KG1 (cell line): ENCODE measurements at places on chromosomes 7 and 10.

DNA sequence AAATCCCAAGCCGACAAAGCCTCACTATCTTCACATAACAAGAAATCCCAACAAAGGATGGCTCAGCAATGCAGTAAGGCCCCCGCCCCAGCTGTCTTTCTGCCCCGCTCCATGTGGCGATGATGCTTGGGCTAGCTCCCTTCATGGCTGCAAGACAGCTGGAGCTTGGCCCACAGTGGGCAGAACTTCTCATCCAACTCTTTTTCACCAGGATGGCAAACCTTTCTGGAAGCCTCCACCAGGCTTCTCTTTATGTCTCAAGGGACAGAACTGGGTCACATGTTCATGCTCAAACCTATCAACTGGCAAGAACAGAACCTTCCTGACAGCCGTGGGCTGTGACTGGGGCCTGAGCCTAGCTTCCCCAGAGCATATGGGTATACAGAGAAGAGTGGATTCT is 260.5 kb upstream of the MKLN1 start:
- no peak for DNase-seq

DNA sequence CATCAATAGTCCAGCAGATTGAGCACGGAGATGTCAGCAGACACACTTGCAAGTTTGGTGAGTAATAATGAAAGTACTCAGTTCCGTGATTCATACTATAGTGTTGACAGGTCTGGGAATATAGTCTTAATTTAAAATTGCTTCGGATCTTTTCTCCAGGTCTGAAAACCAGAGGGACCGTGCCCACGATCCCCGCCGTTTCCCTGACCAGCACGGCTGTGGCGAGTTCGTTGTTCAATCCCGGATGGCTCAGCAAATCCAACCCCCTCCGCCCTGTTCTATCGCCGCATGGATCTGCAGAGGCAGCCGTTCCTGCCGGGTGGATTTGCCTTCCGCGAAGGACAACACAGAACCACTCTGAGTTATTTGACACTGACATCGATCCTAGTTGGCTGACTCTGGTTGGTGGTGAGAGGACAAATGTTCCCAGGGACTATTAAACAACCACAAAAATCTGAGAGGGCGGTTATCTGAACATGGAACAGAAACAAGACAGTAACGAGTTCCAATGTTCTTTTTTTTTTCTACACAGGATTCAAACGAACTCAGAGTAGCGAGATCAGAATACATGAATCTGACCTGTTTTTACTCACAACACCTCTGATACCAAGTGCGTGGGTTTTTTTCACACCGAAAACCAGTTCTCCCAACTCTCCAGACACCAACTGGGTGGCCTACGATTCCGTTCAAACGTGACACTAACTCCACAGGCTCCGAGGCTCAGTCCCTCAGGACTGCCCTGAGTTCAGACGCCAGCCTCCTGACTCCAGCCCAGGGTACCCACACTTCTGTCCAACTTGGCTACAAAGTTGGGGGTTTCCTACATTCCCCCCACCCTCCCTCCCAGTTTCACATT is 52.7 kb downstream of the RBM17 start:
- DNase-seq = no peak

- no peak for DNase-seq
These were observed 7.6 kb downstream of the CYP26A1 start for GRCh38 chr10:93081318-93081717.

GRCh38 chr10:76440426-76440825 is 1009.0 kb downstream of the LRMDA start:
- DNase-seq = no peak

- no peak for DNase-seq
These were observed 6.3 kb upstream of the PIP4K2A start for GRCh38 chr10:22720667-22721066.

GRCh38 chr7:152574892-152575548 is 100.9 kb downstream of the XRCC2 start:
- DNase-seq = no peak

DNA sequence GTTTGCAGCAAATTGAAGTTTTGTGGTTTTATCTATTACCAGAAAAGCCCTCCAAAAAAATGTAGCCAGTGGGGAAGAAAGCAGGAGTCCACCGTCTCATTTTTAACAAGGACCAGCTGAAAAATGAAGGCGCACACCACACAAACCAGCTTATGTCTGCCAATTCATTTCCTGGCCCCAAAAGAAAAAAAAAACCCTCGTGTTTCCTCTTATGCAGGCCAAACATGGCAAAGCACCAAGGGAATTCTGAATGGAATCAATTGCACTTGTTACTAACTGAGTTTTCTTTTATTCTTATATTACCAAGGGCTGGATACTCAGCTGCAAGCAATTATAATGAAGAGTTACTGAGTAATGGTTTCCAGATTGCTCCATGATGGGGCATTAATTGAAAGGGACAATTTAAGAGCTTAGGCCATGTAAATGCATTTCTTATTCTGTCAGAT is 428.3 kb upstream of the NPVF start:
- no peak for DNase-seq

GRCh38 chr7:150900675-150901074 is 48.4 kb downstream of the AOC1 start:
- DNase-seq = no peak

DNA sequence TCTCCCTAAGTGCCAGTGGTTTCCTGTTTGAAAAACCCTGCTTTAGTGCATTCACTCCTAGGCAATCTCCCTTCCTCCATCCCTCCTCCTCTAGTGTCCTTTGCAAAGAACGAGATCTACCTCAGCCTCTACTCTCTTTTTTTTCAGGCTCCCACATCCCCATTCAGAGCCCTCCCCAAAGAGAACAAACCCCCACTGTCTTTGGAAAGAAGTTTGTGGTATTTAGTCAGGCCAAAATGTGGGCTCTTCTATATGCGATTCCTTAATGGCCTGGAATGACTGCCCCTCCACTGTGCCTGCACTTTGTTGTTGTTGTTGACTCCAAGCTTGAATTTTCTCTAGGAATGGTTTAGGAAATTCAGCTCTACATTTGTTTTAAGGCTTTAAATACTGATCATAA is 36.3 kb downstream of the PALS2 start:
- DNase-seq = no peak

DNA sequence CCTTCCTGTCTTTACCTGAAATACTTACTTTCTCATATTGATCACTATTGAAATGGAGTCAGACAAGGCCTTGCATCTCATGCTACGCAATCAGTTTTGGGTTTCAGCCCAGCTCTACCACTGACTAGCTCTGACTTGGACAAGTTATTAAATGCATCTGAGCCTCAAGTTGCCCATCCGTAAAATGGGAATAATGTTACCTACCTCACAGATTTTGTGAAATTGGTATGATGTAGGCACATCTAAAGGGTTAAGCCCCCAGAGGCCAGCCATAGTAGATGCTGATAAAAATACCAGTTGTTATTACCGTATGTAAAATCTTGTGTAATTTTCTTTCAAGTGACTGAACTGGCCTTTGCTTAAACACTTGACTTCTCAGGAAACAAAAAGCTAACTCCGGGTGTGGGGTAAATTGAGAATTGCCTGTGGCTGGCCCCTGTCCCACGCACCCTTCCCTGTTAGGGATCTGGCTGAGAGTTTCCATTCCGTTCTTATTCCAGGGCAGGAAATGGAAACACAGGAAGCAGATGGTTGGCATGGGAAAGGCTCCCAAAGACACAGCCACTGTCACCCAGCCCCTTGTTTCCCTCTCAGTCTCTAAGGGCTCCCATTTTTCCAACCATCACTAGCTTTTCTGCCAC is 7.5 kb downstream of the DUSP5 start:
- DNase-seq = no peak

GRCh38 chr7:112204499-112205342 is 1.5 kb downstream of the DOCK4 start:
- DNase-seq = no peak
